ENCODE measurements at places on chromosomes 6 and 20.
A peak's percentile ranks its signal among the peaks of the same experiment; 100 is the strongest.

DNA sequence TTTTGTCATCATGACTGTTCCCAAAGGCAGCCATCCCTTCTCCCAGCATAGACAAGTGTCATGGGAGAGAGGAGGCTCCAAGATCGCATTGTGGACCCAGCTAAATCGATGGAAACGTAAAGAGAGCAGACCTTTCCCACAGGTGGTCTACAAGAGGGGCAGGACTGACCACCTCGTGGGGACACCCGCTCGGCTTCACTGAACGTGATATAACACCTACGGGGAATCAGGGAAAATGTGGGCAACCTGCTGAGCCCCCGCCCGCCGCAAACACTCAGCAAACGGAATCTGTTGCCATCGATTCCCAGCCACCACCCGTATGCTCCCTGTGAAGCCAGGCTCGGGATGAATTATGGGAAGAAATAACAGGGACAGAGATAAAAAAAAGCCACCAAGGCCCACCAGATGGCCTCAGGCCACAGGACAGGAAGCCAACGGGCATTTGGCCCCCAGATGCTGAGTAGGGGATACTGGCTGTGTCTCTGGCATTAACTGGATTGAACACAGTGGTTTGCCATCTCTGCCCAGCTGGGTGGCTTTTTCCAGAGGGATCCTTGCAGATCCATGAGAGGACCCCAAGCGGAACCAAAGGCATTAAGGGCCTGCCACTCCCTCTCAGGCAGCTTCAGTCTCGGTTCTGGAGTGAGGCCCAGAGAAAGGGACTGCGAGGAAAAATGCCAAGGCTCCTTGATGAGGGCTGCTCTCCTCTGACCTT lies 44.4 kb downstream of the BMP7 start:
- no peak for DNase-seq

DNA sequence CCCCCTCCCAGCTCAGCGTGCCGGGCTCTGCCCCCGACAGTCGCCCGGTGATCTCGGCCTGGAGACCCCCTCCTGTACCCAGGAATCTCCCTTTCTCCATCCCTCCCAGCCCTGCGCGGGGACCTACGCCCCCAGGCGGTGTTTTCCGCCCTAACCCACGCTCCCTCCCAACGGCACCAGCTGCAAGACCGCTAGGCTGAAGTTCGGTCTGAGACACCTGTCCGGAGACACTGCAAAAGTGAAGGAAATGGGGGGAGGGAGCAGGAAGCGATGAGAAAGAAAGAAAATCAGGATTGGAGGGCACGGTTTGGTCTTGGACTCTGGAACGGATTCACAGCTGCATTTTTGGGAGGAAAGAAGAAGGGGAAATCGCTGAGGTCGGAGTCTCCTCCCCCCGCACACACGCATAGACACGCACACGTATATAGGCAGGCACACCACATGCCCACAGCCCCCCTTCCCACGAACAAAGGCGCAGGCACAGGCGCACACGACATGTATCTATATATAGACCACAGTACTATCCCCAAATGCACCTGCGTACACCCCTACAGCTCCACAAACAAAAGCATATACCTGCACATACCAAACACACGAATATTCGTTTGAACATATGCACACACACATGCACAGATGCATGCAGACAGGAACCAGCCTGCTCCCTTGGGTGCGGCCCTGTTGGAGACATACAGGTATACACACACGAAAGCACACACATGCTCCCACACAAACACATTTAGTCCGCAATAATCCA lies 1.0 kb downstream of the SLC32A1 start:
- no peak for DNase-seq

DNA sequence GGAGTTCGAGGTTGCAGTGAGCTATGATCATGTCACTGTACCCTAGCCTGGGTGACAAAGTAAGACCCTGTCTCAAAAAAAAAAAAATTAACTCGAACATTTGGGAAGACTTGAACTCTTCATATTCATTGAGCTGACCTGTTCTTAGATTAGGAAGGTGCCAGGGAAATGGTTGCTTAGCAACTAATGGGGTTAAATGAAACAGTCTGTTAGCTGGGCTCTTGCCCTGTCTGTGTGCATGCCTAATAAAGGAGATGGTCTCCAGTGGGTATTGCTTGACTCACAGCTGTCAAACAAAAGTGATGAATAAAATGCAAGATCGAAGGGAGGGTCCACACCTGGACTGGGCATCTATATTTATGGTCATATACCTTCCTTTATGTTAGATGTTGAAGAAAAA lies 101.8 kb downstream of the KLHL32 start:
- no peak for DNase-seq

DNA sequence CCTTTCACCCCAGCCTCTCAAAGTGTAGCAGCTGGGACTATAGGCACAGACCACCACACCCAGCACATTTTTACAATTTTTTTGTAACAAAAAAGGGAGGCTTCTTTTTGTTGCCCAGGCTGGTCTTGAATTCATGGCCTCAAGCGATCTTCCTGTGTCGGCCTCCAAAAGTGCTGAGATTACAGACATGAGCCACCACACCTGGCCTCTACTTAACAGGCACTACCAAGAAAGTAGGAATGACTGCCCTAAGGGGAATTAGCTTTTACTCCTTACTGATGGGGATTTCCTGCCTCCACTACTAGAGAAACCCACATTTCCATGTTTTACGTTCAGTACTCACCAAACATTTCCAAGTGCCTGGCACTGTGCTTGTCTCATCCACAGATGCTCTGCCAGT lies 109.6 kb downstream of the CARMIL1 start:
- DNase-seq, result no peak

GRCh38 chr6:38131527-38131965 lies 312.0 kb downstream of the ZFAND3 start:
- DNase-seq, result no peak

DNA sequence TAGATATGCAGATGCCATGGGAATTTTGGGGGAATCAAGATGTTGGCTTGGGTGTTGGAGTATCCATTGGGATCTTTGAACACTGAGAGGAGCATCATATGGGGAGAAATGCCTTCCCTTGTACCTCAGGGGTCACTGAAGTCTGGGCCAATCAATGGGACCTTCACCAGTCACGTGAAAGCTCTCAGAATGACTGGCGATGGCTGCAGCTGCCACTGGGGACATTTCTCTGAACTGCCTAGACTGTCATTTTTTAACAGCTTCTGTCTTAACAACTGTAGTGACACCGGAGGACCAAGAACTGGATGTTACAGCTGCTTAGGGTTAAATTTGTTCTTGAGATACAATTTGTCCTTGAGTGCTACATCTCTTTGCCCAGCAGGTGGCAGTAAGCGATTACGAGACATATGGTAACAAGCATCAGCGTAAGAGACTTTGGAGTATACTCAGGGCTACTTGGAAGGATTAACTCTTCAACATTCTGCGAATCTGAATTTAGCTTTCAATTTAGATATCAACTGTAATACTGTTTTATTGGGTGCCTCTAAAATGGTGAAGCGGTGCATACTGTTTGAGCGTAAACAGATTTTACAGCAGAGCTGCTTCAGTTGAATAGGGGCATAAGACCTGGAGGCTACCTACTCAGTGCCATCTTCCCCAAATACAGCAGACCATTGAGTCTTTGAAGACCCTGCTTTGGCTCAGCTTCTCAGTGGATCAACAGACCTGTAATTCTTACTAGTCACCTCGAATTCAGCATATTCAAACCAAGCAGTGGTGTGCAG lies 36.0 kb downstream of the CCN2 start:
- DNase-seq, result peak; percentile 4

GRCh38 chr6:20227350-20227749 lies 15.1 kb upstream of the MBOAT1 start:
- no peak for DNase-seq

DNA sequence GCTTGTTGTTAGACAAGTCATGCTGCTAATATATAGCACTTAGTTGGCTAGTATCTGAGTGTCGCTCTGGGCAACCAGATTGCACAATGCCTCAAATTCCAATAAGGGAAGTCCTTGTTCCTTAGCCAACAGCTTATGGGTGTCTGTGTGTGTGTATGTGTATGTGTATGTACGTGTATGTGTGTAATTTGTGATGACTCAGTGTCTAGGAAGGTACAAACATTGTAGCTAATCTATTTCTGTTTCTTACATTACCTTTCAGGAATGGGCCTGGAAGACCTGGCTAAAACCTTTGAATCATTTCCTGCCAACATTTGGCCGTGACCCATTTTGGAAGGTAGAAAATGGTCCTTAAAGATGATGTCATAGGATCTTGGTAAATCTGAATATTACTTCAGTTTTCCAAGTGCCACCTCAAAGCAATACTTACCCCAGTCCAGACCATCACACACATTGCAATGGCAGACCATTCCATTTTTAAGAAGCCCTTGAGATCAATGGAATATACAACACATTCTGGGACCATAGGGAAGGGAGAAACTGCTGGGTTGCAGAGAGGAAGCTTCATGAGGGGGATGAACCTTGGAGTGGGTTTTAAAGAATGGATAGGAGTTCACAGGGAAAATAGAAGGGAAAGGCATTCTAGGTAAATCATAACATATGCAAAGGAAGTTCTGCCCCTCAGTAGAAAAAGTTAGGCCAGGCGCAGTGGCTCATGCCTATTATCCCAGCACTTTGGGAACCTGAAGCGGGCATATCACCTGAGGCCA lies 25.1 kb downstream of the NEDD9 start:
- no peak for DNase-seq

GRCh38 chr6:85669735-85670194 lies 27.1 kb upstream of the SYNCRIP start:
- no peak for DNase-seq

DNA sequence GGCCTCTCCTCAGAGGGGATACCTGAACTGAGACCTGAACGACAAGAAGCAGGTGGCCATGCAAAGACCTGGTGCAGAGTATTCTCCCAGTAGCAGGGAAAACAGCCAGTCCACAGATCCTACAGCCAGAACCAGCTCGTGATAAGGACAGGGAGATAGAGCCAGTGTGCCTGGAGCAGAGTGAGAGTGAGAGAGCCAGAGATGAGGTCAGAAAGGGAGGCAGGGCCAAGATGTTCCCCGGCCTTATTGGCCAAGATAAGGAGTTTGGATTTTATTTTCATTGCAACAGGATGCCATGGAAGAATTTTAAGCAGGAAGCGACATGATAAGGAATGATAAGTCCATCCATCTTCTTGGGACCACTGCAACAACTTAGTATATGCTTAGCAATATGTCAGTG lies 111.8 kb downstream of the UBE3D start:
- DNase-seq, result no peak

GRCh38 chr20:37111926-37112455 lies 16.2 kb upstream of the RBL1 start:
- DNase-seq, result no peak

DNA sequence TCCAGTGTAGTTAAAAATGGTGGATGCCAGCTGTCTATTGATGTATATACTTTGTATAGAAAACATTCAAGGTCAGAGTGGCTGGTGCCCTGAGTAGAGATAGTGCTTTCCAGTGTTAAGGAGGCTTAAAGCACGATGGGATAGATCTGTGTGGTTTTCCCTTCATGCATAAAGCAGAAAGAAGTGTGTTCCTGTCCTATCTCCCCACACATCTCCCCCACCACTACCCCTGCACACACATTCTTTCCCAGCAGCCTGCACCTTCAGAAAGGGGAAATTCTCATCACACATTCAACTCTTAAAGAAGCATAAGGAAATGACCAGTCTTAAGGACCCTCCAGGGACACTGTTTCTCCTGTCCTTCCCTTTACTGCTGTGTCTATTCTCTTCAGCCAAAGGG lies 221.7 kb upstream of the TAB2 start:
- DNase-seq, result no peak

DNA sequence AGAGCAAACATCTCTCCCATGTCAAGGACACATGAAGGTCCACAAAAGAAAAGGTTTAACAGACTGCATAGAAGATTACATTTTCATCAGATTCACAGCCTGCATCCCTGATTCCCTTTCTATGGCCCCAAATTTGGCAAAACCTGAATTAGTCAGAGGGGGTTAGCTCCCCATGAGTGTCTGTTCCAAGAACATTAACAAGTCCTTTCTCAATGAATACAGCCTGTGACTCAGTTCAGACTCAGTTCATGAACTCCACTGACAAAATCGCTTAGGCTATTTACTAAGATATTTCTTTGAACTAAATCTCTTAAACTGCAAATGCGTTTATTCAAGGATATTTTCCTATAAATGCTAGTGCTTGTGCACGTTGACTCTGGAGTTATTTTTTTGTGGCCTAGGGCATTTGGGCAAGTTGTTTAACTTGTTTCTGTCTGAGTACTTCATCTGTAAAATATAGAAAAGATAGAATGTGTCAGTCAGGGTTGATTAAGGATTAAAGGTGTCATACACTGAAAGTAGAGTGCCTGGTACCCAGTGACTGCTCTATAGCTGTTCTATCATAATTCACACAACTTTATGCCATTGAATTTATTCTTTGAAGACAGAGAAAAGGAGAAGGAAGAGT lies 422.6 kb downstream of the HTR1B start:
- DNase-seq, result no peak

GRCh38 chr6:150334790-150335783 lies 33.7 kb upstream of the IYD start:
- DNase-seq, result no peak

DNA sequence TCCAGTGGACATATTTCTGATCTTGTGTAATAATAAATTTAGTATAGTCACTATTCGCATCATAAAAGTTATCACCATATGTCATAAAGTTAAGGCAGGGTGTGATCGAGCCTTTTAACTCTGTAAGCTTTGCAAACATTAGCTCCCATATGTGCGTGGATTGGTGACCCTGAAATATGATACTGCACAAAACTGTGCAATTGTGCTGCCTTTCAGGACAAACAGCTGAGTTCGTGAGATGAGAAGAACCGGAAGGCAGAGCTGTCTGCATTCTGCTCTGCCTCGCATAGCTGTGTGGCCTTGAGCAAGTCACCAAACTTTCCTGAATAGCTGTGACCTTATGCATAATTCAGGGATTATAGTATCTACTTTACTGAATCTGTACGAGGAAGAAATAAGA lies 3.2 kb upstream of the PLEKHG1 start:
- DNase-seq, result no peak

- no peak for DNase-seq
Measured at GRCh38 chr20:46108435-46108841, 9.7 kb upstream of the CD40 start.

DNA sequence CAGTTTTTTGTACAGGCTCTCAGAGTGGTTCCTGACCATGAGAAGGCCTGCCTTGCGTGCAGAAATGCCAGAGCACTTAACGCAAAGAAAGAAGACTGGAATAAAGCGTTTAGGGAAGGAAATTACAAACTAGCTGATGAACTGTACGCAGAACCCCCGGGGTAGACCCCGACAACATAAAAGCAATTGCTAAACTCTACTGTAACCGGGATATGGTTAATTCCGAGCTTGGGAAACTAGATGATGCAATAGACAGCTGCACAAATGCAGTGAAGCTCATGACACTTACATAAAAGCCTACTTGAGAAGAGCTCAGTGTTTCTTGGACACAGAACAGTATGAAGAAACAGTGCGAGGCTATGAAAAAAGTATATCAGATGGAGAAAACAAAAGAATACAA lies 35.7 kb downstream of the CITED2 start:
- DNase-seq, result no peak

- no peak for DNase-seq
Measured at GRCh38 chr6:18586133-18586532, 199.0 kb downstream of the RNF144B start.

GRCh38 chr20:53929974-53930650 lies 140.3 kb downstream of the BCAS1 start:
- DNase-seq, result no peak

GRCh38 chr6:168188369-168189199 lies 109.6 kb upstream of the FRMD1 start:
- DNase-seq, result no peak

GRCh38 chr6:149723771-149724417 lies 6.0 kb upstream of the LATS1 start:
- DNase-seq, result peak; percentile 14

- DNase-seq, result no peak
Measured at GRCh38 chr20:12287575-12287974, 369.9 kb downstream of the BTBD3 start.
